Breast epithelium (tissue), 4 donors: ENCODE measurements at places on chromosomes 7 and 10.

GRCh38 chr7:34787586-34787985 is 129.6 kb downstream of the NPSR1 start:
- no peak for DNase-seq

GRCh38 chr7:159117366-159118196 is 27.1 kb downstream of the VIPR2 start:
- DNase-seq, result no peak

GRCh38 chr10:75772153-75772887 is 340.9 kb downstream of the LRMDA start:
- no peak for DNase-seq

DNA sequence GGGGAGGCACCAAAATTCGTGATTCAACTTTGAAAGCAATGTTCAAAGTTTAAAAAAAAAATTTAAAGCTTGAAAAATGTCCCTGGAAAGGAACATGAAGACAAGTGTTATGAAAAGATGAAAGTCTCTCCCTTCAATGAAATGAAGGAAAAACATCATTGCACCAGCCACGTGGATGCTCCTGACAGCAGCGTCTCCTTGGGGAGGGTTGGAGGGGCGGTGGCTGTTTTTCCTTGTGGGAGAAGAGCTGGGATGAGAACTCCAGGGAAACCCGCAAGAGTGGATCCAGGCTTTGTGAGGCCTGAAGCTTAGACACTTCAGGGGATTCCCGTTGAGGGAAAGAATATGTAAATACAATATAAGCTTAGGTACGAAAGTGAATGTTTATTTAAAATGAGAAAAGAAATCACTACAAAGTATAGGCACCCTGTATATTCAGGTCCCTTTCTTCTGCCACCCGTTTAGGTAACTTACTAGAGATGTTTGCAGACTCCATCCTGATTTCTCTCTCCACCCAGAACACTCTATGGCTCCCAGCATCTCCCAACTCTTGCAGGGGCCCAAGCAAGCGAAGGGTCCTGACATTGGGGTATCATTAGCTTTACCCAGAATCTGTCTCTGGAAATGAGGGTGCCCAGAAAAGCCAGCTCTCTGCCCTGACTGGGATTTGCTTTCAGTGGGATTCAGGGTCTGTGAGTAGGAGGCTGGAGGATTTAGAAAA is 63.1 kb upstream of the BAIAP2L1 start:
- DNase-seq, result no peak

DNA sequence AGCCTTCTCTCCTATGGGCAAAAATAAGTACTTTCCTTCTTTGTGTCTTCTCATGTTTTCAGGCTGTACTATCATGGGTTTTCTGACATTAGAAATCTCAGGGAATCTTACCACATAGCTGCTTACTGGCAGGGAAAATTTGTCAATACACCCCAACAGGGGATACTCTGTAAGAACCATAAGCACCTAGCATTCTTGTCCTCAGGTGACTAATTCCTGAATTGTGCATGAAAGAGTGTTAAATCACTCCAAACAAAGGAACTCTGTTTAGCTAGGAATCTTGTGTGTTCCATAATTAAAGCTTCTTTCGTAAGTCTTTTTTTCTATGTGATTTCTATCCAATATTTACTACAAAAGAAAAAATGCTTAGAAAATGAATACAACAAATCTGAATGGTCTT is 206.7 kb upstream of the POT1 start:
- no peak for DNase-seq

DNA sequence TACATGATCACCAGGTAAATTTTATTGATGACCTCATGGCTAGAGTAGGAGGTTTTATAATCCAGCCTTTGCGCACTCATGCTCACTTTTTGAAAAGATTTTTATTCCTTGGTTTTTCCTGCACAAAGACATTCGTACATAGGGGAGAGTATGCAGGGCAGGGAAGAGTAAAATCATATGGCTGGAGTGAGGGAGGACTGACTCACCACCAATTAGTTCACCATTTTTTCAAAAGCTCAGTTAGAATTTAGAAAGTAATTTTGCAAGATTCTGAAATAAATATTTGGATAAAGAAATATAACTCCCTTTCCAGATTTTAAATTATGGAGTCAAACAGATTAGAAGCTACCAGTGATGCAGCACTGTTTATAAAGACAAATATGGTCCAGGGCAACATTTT is 111.9 kb downstream of the SEMA3D start:
- no peak for DNase-seq

DNA sequence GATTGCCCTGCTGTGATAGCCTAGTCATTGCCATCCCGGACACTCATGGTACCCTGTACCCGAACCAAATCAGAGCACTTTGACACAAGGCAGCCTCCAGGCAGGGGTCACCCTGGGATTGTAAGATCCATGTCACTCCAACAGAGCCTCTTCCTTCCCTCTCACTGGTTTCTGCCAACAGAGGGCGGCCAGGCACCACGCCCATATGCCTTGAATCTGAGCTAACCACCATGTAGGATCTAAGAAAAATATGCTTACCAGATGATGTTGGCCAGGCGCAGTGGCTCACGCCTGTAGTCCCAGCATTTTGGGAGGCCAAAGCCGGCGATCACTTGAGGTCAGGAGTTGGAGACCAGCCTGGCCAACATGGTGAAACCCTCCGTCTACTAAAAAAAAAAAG is 389.2 kb upstream of the KLF6 start:
- DNase-seq, result no peak

GRCh38 chr10:125489731-125490130 is 193.2 kb downstream of the TEX36 start:
- no peak for DNase-seq

- no peak for DNase-seq
These were observed 629.0 kb upstream of the IGFBP3 start for GRCh38 chr7:46549892-46550639.

DNA sequence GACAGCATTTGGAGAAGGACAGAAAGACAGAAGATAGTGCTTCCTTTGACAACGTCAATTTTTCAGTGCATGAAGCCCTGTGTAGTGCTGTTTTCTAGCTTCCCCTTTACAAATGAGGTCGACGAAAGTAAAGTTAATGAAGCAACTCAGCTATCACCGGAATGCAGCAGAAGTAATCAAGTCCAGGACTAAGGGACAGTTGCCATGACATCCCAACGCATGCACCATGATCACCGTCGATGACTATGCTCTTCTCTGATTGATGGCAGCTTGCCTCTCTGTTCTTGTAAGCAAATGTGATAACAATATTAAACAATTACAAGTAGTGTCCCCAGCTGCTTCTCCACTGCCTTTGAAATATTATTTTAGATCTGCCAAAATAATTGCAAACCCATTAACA is 205.8 kb downstream of the FRMD4A start:
- DNase-seq, result no peak

- no peak for DNase-seq
These were observed 584.6 kb upstream of the POM121L12 start for GRCh38 chr7:52450816-52451215.

DNA sequence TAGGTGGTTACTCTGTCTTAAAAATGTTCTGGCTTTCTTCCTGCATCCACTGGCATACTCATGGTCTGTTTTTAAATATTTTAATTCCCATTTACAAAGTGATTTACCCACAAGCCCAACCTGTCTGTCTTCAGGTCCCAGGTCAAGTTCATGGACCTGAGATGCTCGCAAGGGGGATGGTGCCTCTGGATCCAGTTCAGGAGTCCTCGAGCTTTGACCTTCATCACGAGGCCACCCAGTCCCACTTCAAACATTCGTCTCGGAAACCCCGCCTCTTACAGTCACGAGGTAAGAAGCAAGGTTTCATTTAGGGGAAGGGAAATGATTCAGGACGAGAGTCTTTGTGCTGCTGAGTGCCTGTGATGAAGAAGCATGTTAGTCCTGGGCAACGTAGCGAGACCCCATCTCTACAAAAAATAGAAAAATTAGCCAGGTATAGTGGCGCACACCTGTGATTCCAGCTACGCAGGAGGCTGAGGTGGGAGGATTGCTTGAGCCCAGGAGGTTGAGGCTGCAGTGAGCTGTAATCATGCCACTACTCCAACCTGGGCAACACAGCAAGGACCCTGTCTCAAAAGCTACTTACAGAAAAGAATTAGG is 8.7 kb downstream of the ZKSCAN1 start:
- no peak for DNase-seq

GRCh38 chr10:24887855-24888231 is 64.6 kb downstream of the PRTFDC1 start:
- no peak for DNase-seq

GRCh38 chr10:29446327-29446726 is 157.5 kb downstream of the LYZL1 start:
- no peak for DNase-seq

DNA sequence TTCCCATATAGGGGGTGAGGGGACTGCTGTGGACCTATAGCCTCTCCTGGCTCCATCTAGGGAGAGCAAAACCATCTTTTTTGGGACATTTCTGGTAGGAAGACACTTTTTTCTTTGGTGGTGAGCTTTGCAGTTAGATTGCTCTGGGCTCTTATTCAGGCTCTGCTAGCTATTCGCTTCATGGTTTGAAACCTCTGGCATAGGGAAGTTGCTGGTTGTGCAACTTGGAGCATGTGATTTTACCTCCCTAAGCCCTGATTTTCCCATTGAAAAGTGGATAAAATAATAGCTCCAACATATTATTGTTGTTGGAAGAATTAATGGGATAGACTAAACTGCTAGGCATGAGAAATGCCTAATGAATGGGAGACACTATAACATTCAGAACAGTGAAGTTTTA is 69.6 kb downstream of the CYP26A1 start:
- DNase-seq, result no peak

DNA sequence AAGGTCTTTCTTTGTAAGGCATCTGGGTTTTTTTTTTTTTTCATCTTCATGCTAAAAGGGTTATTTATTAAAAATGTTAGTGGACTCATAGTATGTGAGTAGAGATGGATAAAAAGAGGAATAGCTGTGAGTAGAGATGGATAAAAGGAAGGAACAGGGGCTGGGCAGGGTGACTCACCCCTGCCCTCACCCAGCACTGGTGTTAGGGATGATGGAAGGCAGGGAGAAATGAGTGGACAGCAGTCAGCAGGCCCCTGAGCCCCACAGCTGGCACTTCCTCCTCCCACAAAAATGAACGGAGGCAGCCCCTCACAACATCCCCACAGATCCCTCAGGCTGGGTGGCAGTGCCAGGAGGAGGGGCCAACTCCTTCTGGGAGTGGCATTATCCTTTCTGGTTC is 39.3 kb downstream of the ANTXRL start:
- no peak for DNase-seq

DNA sequence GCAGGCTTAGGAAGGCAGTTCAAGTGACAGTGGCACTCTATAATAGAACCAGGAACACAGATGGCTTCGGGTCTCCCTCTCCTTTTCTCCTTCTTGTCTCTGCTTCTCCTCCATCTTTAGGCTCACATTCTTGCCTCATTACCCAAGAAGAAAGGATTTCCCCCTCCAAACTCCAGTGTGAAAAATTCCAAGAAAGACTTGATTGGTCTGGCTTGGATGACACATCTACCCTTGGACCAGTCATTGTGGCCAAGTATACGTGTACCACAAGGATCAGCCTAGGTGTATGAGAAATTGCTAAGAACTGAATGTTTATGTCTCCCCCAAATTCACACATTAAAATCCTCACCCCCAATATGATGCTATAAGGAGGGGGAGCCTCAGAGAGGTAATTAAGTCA is 53.9 kb downstream of the PRTFDC1 start:
- no peak for DNase-seq

- DNase-seq, result no peak
These were observed 185.8 kb downstream of the CACNB2 start for GRCh38 chr10:18325889-18326531.

- no peak for DNase-seq
These were observed 16.7 kb downstream of the DLG5 start for GRCh38 chr10:77909749-77910375.

- DNase-seq, result no peak
These were observed 41.7 kb downstream of the SP8 start for GRCh38 chr7:20744954-20745446.

DNA sequence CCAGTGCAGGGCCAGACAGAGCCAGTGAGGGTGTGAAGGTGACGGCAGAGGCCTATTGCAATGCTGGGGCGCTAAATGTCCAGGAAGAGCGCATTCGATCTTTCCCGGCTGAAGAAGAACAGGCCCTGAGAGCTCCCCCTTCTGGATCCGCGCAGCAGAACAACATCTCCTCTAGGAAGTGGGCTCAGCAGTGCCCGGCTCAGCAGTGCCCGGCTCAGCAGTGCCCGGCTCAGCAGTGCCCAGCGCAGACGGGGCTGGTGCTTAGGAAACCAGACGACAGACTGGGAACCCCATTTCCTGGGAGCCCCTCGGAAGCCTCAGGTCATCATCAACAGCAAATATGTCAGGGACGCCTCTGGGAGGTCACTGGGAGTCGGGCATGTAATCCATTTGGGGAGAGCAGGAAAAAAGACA is 4.7 kb upstream of the NOS3 start:
- no peak for DNase-seq

GRCh38 chr7:44284881-44285541 is 40.4 kb downstream of the CAMK2B start:
- no peak for DNase-seq

GRCh38 chr7:106629516-106629915 is 31.4 kb downstream of the CCDC71L start:
- DNase-seq, result no peak

GRCh38 chr7:50184271-50184990 is 91.4 kb upstream of the ZPBP start:
- DNase-seq, result no peak

- no peak for DNase-seq
These were observed 57.3 kb downstream of the MAPK8 start for GRCh38 chr10:48363617-48364355.

DNA sequence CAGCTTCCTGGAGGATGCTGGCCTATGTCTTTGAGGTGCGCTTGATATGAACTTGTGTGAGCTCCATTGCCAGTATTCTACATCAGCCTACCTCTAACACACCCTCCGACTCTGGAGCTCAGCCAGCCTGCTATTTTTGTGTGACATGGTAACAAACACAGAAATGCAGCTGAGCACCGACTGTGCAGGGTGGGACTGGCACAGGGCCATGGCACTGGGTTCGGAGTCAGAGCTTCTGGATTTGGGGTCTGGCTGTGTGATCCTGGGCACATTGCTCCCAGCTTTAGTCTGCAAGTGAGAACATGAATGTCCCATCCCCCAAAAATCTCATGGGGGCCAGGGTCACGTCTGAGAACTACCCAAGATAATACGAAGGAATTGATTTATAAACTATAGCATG is 257.2 kb upstream of the CTBP2 start:
- DNase-seq, result no peak
